ENCODE measurements at places on chromosomes 2 and 18. TPM values are rescaled to one million over a fixed set of nuclear protein-coding genes. Genes with fewer than 3 reads are reported as not detected.

DNA sequence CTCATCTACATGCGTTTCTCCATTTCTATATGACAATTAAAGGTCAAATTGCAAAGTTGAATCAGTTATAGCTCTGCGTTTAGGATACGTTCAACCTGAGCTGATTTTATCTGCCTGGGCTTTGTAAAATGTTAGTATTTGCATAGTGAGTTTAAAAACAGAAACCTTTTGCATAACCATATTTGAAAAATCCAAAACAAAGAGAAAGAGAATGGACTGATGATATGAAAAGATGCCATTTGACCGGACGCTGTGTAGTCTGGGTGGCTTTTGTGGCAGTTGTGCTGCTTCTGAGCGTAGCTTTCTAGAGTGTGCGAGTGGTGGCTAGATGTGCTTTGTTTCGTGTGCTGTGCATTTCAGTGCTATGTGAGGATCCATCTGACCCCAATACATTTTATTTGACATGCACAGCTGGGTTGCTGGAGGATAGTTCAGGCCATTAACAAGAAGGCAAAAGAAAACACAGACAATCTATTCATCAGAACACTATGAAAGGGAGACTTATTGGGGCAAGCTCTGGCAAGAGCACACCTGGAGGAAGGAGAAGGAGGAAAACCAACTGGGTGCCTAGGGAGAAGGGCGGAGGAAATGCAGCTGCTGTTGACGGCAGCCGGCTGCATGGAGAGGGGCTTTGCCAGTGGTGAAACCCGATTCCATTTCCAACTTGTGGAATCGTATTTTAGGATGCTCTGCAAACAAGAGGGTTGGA, 126.8 kb downstream of the ACOXL start:
- DNase-seq, result no peak

DNA sequence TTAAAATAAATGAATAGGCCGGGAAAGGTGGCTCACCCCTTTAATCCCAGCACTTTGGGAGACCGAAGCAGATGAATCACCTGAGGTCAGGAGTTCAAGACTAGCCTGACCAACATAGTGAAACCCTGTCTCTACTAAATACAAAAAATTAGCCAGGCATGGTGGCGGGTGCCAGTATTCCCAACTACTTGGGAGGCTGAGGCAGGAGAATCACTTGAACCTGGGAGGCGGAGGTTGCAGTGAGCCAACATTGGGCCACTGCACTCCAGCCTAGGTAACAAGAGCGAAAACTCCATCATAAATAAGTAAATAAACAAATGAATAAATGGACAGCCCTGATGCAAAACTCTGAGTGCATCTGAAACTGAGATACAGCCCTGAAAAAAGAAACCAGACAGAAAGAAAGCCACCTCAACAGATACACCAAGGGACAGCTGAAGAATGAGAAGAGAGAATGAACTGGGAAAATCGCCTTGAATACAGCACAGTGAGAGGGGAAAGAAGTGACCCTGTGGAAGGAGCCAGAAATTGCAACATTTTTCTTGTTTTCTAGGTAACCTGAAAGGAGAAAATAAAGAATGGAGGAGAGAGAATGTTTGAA, 64.4 kb downstream of the TRABD2A start:
- no peak for DNase-seq

DNA sequence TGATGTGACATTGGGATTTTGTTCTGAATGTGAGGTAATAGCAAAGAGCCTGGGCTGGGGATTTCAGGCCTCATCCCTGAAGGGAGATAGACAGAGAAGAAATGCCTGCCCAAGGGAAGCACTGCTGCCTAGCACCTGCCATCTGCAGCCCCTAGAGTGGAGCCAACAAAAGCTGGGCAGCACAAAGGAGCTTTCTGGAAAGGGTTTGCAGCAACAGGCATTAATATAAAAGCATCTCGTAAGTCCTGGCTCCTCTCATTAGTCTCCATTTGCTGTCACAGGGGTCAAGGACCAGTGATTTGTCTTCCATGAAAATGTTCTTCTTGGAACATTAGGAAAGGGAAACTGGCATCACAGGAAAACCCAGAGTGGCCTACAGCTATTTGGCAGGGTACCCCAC, 157.2 kb upstream of the SLC14A2 start:
- DNase-seq, result no peak

DNA sequence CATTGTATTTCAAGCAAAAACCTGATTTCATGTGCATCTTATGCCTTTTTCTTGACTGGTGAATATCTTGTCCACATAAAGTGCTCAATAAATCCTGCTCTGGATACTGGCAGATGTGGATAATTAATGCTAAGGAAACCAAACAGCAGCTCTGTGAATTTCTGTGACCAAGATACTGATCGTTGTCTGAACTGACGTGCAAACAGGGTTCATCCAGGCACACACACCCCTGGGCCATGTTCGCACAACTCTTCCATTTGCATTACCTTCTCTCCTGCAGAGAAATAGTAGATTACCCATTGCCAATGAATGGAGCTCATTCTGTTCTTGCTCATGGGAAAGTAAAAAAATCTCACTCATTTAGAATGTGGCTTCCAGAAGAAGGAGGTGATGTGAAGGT, 316.2 kb upstream of the TRIB2 start:
- no peak for DNase-seq

- DNase-seq, result peak; percentile 66
Measured at GRCh38 chr2:40512256-40512655, 60.4 kb upstream of the SLC8A1 start.

NT5DC4 gene
- polyA plus RNA-seq, result not detected

Data from right lung (tissue), 10 donors.